ENCODE measurements at places on chromosomes 11 and 22.
A peak's percentile ranks its signal among the peaks of the same experiment; 100 is the strongest.

GRCh38 chr11:15224466-15224865 is 109.7 kb downstream of the INSC start:
- no peak for DNase-seq

DNA sequence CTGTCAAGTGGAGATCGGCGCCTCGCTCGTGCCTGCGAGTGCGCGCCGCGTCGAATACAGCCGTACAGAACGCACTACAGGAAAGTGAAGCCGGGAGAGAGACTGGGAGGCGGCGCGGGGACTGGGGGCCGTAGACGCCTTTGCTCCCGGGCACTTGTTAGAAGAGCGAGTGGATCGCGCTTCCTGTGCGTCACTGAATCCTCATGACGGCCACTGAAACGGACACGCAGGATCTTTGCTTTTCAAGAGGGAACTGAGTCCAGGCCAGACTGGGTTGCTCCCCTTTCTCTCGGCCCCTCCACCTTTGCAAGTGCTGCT is 314 bp downstream of the RIC8A start:
- no peak for DNase-seq

DNA sequence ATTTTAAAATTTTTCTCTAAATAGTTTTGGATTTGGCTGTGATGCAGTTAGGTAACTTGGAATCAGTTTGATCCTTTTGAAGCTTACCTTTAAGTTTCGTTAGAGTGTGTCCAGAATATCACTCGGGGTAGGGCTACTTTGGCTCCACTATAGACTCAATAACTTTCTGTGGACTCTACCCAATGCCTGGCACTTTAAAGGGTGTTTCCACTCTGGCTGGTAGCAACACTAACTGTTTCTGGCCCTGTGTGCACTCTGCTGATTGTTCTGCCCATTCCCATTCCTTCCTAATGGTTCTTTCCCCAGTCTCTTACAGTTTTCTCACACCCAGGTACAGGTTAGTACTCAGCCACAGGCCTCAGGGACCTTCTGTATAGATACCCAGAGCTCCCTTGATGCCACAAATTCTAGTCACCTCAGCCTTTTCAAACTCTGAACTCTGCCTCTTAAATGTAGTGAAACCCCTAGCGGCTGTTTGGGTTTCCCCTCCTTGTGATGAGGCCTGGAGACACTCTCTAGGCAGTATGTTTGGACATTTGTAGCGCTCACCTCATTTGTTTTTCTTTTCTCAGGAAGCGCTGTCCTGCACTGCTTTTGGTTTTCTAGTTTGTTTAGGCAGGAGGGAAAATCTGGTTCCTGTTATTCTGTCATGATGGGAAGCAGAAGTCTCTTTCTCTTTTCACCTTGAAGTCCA is 16.8 kb downstream of the CUL5 start:
- DNase-seq = no peak

DNA sequence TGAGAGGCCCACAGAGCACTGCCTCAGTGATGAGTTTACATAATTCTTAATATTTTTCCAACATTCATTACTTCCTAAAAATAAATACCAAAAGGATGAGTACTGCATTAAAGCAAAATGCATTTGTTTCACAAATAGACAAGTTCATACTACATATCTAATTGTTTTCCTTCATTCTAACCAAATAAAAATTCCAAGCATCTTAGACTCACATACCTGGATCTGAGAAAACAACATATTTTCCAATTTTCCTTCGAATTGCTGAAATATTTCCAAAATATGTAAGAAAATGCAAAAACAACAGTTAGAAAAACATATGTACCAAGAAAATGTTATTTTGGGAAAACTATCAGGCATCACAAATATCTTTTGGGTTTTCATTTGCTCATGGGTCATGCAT is 127.9 kb upstream of the CEP126 start:
- DNase-seq = no peak

DNA sequence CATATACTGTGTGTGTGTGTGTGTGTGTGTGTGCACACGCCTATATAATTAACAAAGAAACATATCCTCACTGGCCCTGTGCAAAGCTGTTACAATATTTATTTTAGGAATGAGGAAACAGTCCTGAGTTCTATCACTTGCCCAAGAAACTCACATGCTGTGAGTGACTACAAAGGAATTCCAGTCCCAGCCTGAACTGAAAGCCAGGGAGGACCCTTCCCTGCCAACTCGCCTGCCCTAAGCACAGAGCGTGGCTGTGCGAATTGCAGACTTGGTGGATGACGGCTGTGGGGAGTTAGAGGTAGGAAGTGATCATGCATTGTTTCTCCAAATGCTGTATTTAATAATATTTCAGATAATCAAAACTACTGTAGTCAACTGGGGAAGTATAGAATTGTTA is 26.4 kb upstream of the CD5 start:
- no peak for DNase-seq

GRCh38 chr11:64656862-64657261 is 65.8 kb downstream of the SLC22A12 start:
- DNase-seq = no peak

DNA sequence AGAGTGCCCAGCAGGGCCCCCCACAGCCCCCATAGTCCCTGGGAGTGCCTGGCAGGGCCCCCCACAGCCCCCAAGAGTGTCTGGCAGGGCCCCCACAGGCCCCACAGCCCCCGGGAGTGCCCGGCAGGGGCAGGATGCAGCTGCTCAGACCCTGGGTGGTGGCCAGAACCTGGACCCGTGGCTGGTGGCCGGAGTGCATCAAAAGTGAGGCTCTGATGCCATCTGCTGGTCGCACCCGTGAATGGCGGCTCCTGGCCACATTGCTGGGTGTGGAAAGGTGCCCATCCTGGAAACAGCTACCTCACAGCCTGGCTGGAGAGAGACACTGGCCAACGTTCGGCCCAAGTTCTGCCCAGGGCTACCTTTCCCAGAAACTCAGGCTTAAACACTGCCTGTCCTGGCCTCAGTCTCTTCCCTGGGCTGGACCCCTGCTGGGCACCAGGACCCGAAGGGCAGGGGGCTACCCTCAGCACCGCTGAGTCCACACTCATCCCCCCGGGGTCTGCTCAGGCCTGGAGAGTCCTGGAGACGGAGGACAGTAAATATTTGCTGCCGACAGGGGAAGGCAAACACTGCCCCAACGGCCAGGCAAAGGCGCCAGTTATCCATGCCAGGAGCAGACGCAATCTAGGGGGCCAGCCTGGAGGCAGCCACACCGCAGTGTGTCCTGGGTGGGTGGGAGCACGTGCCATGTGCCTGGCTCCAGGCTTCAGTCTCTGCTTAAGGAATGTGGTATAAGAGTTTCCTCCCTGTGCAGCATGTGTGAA is 4.4 kb downstream of the INS start:
- DNase-seq = peak; percentile 75

GRCh38 chr11:111097191-111097590 is 148.3 kb upstream of the POU2AF2 start:
- DNase-seq = no peak

DNA sequence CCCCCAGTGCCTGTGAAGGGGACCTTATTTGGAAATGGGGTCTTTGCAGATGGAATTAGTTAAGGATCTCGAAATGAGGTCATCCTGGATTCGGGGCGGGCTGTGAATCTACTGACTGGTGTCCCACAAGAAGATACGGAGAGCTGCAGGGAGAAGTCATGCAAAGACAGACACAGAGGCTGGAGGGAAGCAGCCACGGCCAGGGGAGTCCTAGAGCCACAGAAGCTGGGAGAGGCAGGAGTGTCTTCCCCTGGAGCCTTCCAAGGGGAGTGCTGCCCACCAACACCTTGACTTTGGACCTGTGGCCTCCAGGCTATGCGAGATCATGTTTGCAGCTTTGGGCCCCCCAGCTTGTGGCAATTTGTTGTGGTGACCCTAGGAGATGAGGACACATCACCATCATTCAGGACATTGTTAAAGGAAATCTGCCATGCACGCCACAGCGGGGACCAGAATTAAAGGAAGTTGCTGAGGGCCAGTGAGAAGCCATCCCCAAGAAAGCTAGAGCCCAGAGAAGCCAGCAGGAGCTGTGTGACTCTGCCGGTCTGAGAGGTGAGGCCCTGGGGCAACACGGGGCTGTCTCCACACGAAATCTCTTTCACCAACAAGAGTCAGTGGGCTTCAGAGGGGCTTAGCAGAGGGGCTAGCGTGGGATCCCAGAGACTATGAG is 434.7 kb downstream of the BRD1 start:
- no peak for DNase-seq

DNA sequence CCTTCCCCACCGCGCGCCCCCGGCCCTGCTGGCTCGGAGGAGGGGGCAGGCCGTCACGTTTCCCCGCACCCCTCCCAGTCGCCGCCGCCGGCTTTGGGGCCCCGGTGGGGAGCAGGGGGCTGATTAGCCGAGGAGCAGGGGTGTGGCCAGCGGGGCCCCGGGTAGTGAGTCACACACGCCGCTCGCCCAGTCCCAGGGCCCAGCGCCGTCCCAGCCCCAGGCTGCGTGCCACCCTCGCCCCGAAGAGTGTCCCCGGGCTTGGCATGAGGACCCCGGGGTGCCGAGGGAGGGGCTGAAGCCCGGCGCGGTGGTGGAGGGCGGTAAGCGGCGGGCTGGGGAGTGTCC is 34.4 kb downstream of the PRDM11 start:
- DNase-seq = peak; percentile 56

DNA sequence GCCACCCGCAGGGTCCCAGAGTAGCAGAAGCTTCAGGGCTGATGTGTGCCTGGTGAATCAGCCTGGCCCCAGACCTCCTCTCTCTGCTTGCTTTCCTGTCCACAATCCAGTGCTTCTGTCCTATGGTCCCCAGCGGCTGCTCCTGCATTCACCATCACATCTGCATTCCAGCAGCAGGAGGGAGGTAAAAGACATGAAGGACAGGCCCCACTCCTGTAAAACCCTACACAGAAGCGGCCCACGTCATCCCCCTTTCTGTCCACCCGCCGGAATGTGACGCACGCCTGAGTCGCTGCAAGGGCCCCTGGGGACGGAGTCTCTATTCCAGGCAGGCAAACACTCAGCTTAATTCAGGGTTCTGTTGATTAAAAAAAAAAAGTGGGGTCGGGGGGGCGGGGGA is 58.3 kb downstream of the CDKN1C start:
- DNase-seq = no peak

DNA sequence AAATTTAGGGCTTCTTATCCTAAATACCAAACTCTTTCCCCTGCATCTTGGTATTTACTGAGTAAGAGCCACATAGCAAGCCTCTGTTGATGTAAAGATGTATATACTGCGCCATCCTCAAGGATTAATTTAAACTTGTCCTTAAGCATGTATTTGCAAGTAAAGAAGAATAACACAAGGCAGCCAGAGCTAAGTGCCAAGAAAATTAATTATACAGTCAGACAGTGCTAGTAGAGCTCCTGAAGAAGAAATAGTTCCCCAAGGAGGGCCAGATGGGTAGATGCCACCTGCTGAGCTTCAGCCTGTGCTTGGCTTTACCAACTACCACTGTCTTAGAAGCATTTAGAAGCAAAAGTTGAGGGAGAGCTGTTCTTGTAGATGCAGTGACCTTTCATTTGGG is 470.0 kb downstream of the BUD13 start:
- no peak for DNase-seq

GRCh38 chr22:22037229-22037628 is 54.6 kb upstream of the TOP3B start:
- no peak for DNase-seq

- DNase-seq = no peak
These were observed 160.5 kb upstream of the TBCEL start for GRCh38 chr11:120863359-120863758.

DNA sequence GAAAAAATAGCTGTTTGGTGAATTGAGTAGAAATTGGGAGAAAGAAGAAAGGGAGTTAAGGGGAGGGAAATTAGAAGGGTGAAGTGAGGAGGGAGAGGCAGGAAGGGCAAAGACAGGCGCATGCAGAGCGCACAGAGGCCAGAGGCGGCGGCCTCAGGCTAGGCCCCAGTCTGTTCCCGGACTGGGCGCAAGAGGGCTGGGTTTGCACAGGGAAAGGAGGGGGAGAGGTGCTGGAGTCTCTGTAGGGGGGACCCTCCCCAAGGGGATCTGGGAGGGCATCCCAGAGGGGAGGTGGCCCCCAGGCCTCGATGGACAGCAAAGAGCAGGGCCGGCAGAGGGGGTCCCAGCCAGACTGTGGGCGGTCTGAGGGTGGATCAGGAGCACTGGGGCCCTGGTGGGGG is 1.3 kb upstream of the FLRT1 start:
- DNase-seq = no peak

DNA sequence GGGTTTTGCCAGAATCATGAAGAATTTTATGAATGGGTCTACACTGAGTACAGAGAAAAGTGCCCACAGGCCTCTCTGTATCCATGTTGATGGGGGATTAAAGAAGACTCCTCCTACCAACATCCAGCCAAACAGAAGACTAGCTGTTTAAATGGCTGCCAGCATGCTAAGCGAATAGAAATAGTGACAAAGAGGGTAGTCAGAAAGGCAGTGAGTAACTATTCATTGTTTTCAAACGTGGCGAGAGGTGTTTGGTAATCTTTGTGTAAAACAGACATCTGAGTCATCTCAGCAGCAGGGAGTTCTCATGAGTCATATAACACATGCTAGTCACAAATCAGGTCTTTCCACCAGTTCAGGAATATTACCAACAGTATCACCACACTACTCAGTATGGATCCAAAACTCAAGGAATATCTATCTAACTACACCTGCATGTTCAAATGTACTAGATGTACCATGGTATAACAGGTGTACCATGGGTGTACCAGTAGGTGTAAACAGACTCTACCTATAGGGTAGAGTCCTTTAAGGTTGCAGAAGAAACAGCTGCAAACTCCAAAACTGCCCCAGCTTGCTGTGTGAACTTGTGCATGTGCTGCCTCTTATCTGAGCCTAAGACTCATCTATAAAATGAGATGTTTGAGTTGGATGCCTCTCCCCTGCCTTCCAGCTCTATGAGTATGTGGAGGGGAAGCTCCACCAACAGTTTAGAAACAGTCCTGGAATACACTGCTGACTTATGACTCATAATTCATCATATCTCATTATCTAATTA is 82.0 kb downstream of the SLC1A2 start:
- peak; percentile 13 for DNase-seq

GRCh38 chr11:1330473-1330872 is 21.0 kb upstream of the TOLLIP start:
- peak; percentile 40 for DNase-seq

GRCh38 chr11:69040581-69041260 is 8.0 kb upstream of the TPCN2 start:
- DNase-seq = peak; percentile 31

DNA sequence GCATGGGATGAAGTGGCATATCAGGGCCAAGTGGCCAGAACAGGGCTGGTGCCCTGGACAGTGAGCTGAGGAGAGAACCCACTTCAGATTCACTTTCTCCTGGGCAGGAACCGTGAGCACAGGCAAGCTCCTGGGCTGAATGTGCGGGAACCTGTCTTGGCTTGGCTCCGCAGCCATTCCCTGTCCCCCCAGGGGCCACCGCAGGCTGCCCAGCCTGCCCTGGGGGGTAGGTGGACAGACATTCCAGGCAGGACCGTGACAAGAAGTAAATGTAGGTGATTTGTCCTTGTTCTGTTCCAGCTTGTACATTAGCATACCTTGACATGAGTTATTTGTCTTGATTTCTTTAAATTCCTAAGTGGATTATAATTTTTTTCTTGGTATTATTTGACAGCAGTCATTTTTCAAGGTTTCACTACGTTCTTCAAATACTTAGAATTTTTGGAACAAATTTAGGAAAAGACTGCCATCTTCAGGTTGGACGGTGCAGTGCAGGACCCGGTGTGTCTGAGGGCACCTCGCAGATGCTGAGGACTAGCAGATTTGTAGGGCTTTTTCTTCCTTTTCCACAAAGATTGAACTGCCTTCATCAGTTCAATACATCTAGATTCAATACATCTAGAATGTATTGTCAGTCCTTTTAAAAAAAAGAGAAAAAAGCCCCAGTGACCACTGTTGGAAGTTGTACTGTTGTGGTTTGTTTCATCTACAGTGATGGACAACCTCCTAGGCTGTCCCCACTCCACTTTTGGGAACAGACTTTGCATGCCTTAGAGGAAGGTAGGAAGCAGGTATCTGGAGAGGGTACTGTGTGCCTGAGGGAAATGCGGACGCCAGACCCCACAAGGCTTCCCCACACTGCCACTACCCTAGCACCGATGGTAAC is 115.1 kb upstream of the RASSF10 start:
- peak; percentile 59 for DNase-seq

Measured in activated CD4-positive, alpha-beta T cell treated with anti-CD3 and anti-CD28 coated beads, Interleukin-2, amount 50 U/mL, for 48 hours (primary cell).